ENCODE measurements at places on chromosomes 7 and 10.

DNA sequence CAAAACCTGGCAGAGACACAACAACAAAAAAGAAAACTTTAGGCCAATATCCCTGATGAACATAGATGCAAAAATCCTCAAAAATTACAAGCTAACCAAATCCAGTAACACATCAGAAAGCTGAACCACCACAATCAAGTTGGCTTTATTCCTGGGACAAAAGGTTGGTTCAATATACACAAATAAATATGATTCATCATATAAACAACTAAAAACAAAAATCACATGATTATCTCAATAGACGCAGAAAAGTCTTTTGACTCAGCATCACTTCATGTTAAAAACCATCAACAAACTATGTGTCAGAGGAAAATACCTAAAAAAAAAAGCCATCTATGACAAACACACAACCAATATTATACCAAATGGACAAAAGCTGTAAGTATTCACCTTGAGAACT, 283.5 kb downstream of the THSD7A start:
- DNase-seq = no peak

DNA sequence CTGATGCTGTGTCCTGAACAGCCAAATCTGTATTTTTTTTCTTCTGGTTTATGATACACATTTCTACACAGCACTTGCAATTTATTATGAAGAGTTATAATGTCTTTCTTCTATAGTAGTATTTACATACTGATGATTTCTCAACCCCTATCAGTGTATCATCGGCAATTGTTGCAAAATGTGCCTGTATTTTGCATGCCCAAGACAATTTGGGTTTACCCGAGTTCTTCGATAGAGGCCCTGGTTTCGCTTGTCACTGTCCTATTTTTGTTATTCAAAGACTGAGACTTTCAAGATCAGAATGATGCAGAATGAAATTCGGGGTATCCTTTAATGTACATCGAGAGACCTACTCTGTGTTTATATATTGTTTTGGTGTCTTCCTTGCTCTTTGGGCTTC, 184.5 kb upstream of the PRSS58 start:
- DNase-seq = no peak

- no peak for DNase-seq
These were observed 41.3 kb upstream of the ADRA2A start for GRCh38 chr10:111035542-111035941.

GRCh38 chr7:74495112-74496086, 41.7 kb downstream of the GTF2IRD1 start:
- no peak for DNase-seq

GRCh38 chr10:125411724-125412123, 251.4 kb upstream of the CTBP2 start:
- DNase-seq = no peak

- DNase-seq = no peak
These were observed 11.5 kb downstream of the SHH start for GRCh38 chr7:155800741-155801267.

DNA sequence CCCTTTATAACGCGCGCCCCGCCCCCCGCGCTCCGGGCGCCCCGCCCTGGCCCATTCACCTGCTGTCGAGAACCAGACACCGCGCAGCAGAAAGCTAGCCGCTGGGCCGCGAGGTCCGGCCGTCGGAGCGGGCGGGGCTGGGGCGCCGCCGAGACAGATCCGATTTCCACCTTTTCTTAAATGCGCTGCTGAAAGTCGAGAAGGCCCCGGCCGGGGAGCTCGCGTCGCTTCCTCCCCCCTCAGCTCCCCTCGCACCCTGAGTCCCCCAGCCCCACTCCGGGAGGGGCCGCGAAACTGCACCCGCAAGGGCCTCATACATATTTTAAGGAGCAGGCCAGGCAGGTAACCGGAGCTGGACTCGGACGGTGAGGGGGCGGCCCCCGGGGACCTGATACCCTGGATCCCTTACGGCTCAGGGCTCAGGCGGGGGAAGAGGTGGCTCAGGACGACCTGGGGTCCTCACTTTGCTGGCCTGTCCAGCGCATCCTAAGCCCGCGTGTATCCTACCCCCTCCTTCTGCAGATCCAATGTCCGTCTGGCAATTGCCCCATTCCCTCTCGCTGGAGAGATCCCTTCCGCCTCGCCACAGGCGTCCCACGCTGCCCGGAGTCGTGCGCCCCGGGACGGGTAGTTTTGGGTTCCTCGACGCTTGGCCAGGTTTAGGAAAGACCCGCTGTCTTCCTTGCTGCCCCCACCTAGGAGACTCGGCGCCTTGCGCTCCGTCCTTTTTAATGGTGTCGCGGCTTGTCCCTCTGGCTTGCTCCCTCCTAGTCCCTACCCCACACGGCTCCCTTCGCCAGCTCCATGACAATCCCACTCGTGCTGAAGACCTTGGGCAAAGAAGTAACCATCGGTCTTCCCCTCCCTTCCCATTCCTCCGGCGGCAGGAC, 170.6 kb downstream of the UBE2H start:
- DNase-seq = no peak

DNA sequence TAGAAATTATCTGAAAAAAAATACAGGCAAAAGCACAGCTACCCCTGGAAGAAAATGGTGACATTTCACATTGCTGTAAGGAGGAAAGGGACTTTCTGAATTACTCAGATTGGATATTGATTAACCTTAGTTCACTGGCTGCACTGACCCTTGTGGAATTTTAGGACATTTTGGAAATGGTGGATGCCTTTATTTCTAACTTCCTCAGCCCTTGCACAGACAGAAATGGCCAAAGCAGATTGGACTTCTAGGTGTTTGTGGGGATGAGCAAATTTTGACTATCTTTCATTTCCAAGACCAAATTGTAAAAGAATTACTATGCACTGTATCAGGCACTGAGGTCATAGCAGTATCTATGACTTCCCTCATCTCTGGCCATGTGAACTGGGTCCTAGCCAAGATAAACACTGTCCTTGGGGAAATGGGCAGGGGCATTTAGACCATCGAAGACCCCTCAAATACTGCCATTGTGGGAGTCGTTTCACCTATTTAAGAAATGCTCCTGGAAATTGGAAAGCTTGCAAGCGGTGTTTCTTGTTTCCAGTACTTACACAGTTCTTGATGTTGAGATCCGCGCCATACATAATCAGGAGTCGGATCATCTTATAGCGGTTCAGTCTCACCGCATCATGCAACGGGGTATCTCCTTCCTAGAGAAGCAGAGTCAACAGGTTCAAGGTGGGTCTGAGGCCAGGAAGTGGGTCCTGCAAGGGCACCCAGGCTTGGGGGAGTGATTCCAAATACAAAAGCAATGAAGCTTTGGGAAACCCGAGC, 5.7 kb downstream of the ANKRD1 start:
- no peak for DNase-seq

GRCh38 chr7:105285118-105285874, 103.4 kb downstream of the SRPK2 start:
- no peak for DNase-seq

DNA sequence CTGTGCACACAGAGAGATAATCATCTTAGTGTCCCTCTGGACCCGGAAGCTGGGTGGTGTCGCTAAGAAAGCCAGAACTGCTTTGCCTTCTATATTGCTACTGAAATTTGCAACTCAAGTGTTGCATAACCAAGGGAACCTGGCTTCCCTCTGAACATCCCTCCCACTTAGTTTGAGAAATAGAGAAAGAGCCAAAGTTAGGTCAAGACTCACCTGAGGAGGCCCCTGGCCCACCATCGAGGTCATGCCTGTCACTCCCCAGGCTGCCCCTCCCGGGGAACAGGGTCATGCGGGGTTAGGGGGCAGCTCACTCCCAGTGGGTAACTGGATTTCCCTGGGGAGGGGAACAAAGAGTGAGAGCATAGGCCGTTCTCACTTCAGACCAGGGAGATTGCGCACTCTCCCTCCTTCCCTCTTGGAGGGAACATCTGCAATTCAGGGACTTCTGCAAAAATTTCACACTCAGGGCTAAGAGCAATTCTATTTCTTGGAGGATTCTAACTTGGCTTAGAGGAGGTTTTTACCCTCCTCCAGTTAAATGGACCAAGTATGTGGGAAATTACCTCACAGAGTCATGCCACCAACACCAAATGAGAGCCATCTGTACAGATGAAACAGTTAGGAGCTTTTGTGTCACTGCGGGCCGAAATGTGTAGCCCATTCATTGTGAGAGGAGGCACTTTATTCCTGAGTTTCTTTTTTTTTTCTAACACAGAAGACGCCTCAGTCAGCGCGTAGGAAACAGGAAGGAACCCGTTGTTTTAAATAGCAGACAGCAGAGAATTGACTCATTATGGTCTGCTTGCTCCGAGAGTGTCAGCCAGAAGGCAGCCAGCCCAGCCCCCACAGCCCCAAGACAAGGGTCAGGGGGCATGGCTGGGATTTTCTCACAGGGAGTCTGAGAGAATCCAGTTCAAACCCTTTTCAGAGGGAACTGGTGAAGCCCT, 221.3 kb downstream of the ARHGAP12 start:
- DNase-seq = no peak

- DNase-seq = no peak
These were observed 59.5 kb upstream of the SFMBT2 start for GRCh38 chr10:7470371-7470770.

- DNase-seq = no peak
These were observed 196.9 kb upstream of the RHOBTB1 start for GRCh38 chr10:61140765-61141392.

DNA sequence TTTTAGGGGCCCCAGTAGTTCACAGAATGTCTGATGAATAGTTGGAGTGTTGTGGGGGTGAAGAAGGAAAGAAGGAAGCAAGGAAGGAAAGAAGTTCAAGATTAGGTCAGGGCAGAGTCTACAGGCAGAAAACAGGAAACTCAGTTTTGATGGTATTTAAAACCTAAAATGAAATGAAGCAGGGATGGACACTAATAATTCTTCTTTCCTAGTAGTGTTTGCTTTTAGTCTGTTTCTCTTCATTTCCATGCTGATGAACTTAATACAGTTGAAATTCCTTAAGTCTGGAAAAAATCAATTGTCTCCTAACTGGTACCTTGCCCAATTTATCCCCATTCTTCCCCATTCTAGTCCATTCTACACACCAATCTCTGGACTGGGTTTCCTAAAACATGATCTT, 59.0 kb upstream of the GSAP start:
- DNase-seq = no peak

DNA sequence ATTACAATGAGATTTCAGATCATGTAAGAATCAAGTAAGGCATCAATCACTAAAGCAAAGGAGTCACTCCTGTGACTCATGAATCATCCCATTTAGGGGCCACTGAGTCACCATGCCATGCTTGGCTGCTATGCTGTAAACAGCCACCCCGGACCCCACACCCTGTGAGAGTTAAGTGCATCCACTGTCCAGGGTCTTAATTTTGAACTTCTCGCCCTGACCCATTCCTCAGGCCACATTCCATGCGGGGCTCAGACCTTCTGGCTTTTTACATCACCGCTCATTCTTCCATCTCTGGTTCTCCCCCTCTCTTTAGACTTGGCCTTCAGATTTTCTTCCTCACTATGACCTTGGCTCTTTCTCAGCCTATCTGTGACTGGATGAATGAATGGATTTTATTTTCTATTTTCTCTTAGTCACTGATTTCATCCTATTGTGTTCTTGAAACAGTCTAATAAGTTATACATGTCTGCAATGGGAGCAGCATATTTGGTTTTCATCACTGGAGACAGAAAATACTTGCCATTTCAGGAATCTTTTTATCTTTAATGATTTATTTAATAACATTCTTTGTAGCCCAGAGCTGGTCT, 239.6 kb downstream of the SKIDA1 start:
- DNase-seq = no peak

DNA sequence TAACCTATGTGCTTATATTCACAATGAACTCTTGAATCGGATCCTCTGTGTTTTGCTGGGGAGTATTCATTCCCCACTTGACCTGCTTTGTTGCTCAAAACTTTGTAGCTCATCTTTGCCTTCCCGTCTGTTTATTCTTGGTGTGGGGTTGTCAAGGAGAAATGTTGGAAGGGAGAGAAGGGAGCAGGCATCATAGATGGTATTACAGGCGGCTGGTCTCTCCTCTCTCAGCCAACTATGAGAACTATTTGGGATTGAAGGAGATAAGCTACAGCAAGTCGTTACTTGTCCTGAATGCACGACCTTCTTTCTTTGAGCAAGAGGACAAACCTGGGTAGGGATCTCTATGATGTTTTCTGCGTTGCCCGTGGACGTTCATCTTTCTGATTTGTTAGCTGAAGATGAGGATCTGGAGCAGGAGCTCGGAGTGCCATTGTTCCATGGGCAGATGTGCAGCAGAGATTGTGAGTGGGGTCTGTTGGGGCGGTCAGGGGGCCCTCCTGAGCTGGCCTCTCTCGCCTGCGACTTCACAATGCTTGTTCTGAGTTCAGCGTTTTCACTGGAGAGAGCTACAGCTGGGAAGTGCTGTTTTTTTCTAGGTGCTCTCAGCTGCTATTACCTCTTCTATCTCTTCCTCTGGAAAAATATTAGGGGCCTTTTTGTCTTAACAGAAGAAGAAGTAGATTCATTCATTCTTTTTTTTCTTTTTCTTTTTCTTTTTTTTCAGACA, 126.9 kb upstream of the KLF6 start:
- DNase-seq = no peak

- no peak for DNase-seq
These were observed 85.0 kb downstream of the TMEM106B start for GRCh38 chr7:12296051-12296570.

GRCh38 chr10:69895759-69896158, 94.1 kb downstream of the COL13A1 start:
- no peak for DNase-seq

DNA sequence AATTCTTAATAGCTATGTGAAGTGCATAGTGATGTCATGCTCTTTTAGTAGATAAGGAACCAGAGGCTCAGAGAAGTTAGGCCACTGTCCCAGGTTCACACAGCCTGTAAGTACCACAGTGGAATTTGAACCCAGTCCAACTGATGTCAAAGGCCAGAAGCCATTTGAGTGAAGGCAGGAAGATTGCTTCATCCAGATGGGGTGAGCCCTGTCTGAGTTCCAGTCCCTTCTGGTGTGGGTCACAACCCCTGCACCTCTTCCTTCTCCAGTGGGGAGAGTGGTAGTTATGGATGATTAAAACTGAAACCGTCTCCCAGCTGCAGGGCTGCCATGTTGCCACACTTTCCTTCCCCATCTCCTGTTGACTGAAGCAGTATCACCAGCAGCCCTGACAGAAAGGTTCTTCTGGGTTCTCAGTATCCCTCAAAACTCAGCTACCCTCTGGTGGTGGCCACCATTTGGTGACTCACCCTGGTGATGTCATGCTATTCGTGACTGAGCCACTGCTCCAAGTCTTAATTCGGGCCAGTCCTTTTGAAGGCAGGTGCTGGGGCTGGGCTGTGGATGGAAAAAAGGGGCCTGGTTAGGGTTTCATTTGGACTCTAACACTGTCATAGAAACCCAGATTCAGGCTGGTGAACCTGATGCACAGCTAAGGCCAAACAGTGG, 1.5 kb upstream of the C10orf95 start:
- no peak for DNase-seq

DNA sequence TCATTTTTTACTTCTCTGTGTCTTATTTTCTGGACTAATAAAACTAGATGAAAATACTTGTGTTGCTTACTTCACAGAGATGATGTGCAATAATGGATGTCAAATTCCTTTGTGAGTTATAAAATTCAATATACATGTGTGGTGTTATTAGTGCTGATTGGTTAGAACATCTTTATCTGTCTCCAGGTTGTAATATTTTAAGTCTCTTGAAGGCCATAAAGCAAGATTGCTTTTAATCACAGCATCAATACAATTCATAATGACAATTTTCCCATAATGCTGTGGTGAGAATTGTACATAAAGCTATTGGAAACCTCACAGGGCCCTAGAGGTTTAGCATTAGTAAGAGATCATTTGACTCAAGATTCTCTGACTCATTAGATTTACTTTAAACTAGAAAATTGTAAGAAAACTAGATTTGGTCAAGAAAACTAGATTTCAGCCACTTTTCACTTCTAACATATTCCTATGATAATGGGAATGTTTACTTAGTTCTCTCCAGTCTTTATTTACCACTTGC, 963.7 kb downstream of the REEP3 start:
- DNase-seq = no peak

- DNase-seq = no peak
These were observed 299.8 kb downstream of the CCDC3 start for GRCh38 chr10:12701696-12702095.
